ENCODE measurements at places on chromosomes 5 and 9.

DNA sequence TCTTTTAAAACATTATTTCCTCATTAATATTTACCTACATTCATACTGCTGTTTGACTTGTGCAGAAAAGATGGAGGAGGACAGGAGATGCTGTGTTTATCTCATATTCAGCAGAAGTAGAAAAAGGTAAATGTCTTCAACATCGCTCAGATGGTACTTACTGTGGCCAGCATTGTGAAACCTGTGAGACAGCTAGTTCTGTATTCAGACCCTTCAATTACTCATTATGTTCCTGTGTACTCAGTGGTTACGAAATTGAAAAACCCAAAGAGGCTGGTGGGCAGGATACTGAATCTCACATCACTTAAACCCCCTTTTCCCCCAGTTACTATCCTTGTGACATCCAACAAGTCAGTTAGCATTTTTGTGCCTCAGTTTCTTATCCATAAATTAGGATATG lies 216.0 kb downstream of the KDM4C start:
- no peak for DNase-seq

- no peak for DNase-seq
Measured at GRCh38 chr5:109692852-109693251, 3.1 kb downstream of the MAN2A1 start.

DNA sequence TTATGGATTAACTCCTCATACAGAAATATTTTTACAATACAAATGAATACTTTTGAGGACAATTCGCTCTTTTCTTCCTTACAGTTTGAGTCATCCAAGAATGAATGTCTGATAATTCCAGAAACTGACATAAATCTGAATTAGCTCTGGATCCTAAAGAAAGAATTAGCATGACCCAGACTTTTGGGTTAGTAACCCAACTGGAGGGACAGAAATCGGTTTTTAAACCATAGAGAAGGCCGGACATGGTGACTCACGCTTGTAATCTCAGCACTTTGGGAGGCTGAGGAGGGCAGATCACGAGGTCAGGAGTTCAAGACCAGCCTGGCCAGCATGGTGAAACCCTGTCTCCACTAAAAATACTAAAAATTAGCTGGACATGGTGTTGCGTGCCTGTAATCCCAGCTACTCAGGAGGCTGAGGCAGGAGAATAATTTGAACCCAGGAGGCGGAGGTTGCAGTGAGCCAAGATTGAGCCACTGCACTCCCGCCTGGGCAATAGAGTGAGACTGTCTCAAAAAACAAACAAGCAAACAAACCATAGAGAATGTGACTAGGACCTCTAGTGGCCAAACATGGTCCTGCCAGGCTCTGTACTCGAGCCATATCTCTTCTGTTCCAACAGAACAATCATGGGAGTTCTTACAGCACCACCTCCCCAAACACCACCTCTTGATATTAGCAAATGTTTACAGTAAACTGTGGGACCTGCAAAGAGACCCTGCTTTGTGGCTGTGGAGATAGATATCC lies 44.8 kb downstream of the LURAP1L start:
- DNase-seq: no peak

DNA sequence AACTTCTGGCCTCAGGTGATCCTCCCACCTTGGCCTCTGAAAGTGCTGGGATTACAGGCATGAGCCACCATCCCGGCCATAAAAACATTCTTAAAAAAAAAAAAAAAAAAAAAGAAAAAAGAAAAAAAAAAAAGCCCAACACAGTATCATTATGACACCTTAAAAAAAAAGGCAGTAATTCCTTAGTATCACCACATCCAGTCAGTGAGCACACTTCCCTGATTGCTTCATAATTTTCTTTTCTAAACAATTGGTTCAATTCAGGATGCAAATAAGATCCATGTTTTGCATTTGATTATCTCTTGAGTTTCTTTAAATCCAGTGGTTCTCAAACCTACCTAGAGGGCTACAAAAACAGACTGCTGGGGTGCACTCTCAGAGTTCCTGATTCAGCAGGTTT lies 182.5 kb downstream of the CDK5RAP2 start:
- no peak for DNase-seq

DNA sequence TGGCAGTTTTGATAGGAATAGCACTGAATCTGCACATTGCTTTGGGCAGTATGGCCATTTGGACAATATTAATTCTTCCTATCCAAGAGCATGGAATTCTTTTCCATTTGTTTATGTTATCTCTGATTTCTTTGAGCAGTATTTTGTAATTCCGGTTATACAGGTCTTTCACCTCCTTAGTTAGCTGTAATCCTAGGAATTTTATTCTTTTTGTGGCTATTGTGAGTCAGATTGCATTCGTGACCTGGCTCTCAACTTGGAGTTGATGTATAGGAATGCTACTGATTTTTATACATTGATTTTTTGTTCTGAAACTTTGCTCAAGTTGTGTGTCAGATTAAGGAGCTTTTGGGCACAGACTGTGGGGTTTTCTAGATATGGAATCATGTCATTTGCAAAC lies 24.0 kb downstream of the TMEM161B start:
- no peak for DNase-seq

DNA sequence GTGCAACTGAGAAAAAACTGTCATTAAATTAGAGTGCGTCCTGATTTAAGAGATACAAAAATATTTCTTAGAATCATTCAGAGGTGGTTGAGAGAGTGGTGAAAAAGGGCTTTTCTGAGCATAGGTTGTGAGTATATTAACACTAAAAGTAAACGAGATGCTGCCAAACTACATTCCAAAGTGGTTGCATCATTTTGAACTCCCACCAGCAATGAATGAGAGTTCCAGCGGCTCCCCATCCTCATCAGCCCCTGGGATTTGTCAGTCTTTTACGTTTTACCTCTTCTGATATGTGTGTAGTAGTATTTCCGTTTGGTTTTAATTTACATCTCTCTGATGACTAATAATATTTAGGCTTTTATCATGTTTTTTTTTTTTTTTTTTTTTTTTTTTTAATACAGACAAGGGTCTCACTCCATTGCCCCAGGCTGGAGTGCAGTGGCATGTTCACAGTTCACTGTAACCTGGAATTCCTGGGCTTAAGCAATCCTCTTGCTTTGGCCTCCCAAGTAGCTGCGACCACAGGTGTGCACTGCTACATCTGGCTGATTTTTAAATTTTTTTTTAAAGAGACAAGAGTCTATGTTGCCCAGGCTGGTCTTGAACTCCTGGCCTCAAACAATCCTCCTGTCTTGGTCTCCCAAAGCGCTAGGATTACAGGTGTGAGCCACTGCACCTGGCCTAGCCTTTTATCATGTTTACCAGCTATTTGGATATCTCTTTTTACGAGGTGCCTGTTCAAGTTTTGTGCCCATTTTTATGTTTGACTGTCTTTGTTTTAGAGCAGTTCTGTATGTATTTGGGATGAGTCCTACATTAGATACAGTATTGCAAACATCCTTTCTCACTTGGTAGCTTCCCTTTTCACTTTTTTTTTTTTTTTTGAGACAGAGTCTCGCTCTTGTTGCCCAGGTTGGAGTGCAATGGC lies 17.0 kb downstream of the PRRT1B start:
- DNase-seq: no peak

DNA sequence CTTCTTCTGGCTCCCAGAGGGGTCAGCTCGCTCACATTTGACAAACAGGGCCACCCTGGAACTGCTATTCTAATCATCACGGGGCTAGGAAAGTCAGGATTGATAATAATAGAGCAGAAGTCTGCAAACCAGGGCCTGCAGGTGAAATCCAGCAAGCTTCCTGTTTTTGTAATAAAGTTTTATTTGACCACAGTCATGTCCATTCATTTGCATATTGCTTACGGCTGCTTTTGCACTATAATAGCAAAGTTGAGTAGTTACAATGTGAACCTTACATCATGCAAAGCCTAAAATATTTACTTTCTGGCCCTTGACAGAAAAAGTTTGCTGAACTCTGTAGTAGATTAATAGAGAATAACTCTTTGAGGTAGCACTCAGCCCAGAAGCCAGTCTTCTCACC lies 63.2 kb upstream of the CTXN3 start:
- no peak for DNase-seq

- no peak for DNase-seq
Measured at GRCh38 chr9:74960561-74960960, 7.8 kb upstream of the C9orf40 start.

GRCh38 chr9:78091731-78092130 lies 60.1 kb upstream of the GNAQ start:
- no peak for DNase-seq

DNA sequence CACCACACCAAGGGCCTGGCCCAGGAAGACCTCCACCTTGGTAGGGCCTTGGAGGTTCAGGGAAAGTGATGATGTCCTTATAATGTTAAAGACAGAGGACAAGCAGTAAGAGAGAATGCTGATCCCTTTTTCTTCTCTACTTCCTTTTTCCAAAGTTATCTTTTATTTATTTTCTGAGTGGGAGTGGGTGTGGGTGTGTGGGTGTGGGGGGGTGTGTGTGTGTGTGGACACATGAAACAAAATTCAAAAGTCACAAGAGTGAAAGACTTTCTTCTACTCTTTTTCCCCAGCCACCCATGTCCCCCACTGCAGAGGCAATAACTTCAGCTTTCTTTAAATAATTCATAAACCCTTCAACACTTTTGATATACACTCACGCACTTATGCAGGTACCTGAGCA lies 70.8 kb downstream of the ROR2 start:
- no peak for DNase-seq

- DNase-seq: no peak
Measured at GRCh38 chr5:90353254-90353653, 56.3 kb downstream of the CETN3 start.

DNA sequence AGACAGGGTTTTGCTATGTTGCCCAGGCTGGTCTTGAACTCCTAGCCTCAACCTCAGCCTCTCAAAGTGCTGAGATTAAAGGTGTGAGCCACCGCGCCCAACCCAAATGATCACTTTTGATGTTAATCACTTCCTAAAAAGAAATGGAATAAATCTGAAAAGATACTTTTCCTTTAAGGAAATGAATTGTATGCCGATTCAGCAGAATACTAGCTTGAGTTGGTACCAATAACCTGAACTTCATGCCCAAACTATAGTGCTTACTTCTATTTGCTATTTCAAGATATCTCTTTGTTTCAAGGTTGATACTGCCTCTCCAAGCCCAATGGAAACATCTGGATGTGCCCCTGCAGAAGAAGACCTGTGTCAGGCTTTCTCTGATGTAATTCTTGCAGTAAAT lies 4.0 kb downstream of the CCNB1 start:
- DNase-seq: no peak

GRCh38 chr9:126962336-126962735 lies 47.8 kb downstream of the RALGPS1 start:
- no peak for DNase-seq

GRCh38 chr9:30944741-30945280 lies 1439.6 kb upstream of the ACO1 start:
- no peak for DNase-seq

DNA sequence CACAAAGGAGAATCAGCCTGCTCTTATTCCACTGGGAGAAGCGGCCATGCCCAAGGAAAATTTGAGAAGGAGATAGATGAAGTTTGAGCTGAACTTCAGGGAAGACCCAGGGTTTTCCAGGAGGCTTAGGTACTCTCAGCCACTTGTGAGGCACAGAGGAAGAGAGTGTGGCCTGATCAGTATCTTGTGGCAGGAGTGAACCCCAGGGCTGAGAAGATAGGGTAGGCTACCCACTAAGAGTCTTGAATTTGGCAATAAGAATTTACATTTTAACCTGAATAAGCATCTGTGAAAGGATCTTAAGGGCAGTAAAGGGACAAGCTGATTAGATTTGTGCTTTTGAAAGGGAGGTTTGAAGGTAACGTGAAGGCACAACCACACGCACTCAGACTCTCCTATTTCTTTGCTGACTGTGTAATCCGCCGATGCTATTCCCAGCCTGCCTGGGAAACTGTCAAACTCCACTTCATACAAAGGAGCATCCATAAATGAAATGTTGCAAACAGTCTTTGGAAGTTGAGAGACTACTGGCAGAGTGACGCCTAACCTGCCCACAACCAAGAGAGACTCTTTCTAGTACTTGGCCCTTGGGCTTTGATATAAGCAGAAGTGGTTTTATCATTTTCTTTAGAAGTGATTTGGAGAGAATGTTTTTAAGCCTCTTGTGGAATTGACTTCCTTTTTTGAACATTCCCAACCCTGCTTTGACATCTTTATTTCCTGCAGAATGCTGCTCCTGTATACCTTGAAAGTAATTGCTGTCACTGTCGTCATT lies 108.2 kb upstream of the VCAN start:
- DNase-seq: no peak

GRCh38 chr9:112761912-112762655 lies 11.5 kb downstream of the SNX30 start:
- no peak for DNase-seq

DNA sequence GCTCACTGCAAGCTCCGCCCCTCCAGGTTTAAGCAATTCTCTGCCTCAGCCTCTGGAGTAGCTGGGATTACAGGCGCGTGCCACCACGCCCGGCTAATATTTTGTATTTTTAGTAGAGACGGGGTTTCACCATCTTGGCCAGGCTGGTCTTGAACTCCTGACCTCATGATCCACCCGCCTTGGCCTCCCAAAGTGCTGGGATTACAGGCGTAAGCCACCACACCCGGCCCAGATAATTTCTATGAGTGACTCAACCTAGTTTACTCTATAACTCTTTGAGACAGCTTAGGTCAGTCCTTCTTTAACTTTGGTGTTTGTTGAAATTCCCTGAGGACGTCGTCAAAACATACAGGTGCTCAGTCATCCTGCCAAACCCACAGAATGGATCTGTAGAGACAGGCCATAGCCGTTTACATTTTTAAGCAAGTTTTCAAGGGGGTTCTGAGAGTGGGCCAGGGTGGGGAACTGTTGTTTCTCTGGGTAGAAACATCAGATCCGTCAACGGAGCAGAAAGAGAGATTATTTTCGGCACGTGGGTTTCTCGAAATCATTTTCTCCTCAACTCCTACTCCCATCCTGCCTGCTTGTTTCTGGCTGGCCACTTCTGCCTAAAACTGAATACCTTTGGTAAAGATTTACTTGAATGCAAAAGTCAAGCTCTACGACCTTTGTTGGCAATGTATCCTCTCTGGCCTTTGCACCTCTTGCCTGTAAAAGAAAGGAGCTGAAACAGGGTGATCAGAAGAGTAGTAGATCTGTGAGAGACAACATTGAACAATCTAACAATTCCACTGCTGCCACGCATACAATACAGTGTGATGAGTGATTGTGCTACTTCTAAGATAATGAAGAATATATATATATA lies 6.0 kb upstream of the BOD1 start:
- no peak for DNase-seq

DNA sequence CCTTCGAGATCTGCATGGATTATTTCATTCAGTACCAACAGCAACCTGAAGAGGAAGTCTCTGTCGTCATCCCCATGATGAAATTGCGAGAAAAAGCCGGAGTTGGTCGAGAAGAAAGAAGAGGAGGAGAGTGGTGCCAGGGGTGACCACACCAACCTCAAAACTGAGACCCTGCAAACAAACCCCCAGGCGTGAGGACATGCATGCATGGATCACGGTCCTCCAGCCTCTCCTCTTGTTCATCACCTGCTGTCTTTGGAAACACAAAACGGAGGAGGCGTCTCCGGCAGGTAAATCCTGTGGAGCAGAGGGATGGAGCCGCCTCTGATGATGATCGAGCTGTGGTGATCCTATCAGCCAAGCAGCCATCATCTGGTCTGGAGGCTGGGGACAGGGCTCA lies 114.4 kb upstream of the IRX2 start:
- DNase-seq: no peak

GRCh38 chr5:167319243-167319642 lies 972.2 kb upstream of the WWC1 start:
- DNase-seq: no peak

Data from NCI-H2107 (cell line).